Activated T-helper 1 cell treated with Interleukin-2 at 50 U/mL for 16 hours (primary cell): ENCODE measurements at places on chromosomes 4 and X.

DNA sequence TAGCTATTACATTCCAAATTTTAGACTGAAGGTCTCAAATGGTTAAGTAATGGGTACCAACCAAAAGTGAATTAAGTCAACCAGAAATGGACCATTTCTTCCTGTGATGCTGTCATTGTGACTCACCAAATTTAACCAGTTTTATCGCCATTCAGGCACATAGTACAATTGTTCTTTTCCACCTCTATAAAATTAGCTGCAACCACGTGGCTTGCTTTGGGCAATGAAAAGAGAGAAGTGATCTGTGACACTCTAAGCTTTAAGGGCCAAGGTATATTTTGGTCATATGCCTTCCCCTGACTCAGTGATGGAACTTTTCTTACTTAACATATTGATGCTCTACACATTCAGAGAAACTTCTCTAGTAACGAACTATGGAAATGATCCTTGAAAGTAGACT lies 20.3 kb upstream of the PHF8 start:
- DNase-seq: no peak

GRCh38 chrX:108018656-108019381 lies 26.0 kb upstream of the VSIG1 start:
- DNase-seq: no peak

- no peak for DNase-seq
Observed at GRCh38 chr4:15541941-15542340, 72.3 kb downstream of the CC2D2A start.

GRCh38 chrX:108735679-108736508 lies 469 bp downstream of the IRS4 start:
- DNase-seq: no peak

- DNase-seq: no peak
Observed at GRCh38 chrX:119755981-119756533, 2.3 kb upstream of the SOWAHD start.

GRCh38 chrX:48785540-48786214 lies 713 bp upstream of the GATA1 start:
- no peak for DNase-seq

- DNase-seq: no peak
Observed at GRCh38 chr4:38868059-38868960, 704 bp downstream of the FAM114A1 start.

- no peak for DNase-seq
Observed at GRCh38 chrX:71941776-71942175, 31.1 kb downstream of the NHSL2 start.
